ENCODE measurements at places on chromosomes 4 and X. TPM values are rescaled to one million over a fixed set of nuclear protein-coding genes. Genes with fewer than 3 reads are reported as not detected.

Gene SLC26A1
- 0.49 TPM for total RNA-seq

DNA sequence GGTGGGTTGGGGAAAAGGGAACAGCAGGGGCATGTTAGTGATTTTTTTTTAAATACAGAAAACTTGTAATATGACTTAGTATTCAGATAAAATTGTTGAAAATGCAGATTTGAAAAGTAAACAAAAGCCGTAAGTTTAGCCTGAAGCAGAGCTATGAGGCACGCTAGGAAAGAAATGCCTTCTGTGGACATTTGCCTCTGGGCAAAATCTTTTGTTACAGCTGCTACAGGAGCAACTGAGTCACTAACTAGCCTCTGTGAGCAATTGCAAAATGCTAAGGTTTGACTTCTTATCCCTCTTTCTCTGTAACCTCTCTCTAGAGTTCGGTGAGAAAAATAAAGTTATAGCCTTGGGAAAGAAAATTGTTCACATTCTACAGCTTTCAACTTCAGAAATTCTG, 350.0 kb downstream of the SLC7A11 start:
- no peak for DNase-seq
- no peak overlapping the region for H3K27ac ChIP-seq
- H3K36me3 ChIP-seq: no peaks in the 10 kb centered on the region
- H3K27me3 ChIP-seq: no peaks in the 10 kb centered on the region
- no peaks in the 10 kb centered on the region for H3K4me1 ChIP-seq

DNA sequence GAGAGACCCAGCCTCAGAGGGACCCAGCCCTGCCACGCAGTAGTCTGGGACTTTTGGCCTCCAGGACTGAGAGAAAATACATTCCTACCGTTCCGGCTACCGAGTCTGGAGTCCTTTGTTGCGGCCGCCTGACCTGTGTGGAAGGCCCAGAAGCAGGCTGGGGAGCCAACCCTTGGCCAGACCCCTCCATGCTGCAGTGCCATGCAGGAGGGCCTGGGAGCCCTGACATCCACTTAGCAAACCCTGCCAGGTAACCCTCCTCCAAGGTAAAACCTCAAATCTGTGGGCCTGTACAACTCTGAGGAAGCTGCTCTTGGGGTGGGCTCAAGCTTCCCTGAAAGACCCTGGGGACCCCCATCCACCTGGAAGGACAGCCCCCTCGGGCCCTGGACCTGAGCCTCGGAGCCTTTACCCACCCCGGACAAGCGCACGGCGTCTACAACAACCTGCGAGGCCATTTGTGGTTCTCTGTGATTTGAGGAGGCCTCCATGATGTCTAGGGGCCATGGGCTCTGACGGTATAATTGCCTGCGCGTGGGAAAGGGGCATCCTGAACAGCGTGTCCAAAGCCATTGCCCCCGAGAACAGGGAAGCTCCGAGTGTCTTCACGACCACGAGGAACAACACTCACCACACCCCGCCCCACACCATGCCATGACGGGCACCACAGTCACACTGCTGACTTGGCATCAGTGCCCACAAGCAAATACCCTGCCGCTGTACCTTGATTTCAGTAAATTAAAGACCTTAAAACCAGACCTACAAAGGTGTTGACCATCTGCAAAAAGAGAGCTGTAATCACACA, 58.7 kb downstream of the ZFYVE28 start:
- H3K4me3 ChIP-seq: no peak overlapping the region
- H3K27ac ChIP-seq: no peak overlapping the region
- H3K4me1 ChIP-seq: no peaks in the 10 kb centered on the region
- no peaks in the 10 kb centered on the region for H3K27me3 ChIP-seq
- no peak for DNase-seq

DNA sequence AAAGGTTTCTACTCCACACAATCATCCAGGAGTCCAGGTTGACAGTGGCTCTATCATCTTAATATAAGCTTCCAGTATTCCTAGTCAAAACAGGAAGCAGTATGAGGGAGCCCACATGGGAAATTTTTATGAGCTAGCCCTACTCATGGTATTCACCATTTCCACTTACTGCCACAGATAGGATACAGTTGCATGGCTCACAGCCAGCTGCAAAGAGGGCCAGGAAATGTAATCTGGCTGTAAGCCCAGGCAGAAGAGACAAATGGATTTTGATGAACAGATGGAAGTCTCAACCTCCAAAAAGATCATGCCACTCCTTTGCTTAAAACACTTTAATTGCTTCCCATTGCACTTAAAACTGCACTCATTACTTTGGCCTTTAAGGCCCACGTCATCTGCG, 150.6 kb downstream of the ADAMTS3 start:
- H3K4me3 ChIP-seq: no peak overlapping the region
- no peaks in the 10 kb centered on the region for H3K4me1 ChIP-seq
- no peak overlapping the region for H3K27ac ChIP-seq
- no peaks in the 10 kb centered on the region for H3K36me3 ChIP-seq

DNA sequence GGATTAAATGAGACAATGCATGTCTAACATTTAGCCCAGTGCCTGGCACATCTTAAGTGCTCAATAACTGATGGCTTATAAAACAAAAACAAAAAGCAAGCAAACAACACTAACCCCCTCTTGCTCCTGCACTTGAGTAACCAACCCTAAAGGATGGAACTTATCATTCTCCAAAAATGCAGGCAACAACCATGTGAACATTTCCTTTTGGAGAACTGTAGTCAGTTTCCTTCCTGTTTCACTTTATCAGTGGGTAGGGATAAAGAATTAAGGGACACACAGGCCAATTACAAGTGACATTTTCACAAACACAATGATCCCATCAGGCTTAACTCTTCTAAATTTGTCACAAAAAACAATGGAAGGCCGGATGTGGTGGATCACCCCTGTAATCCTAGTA, 30.4 kb downstream of the RPS3A start:
- no peak overlapping the region for H3K27ac ChIP-seq
- H3K4me1 ChIP-seq: no peaks in the 10 kb centered on the region
- H3K36me3 ChIP-seq: no peaks in the 10 kb centered on the region
- DNase-seq: no peak

Gene MAGEB16
- total RNA-seq: not detected

DNA sequence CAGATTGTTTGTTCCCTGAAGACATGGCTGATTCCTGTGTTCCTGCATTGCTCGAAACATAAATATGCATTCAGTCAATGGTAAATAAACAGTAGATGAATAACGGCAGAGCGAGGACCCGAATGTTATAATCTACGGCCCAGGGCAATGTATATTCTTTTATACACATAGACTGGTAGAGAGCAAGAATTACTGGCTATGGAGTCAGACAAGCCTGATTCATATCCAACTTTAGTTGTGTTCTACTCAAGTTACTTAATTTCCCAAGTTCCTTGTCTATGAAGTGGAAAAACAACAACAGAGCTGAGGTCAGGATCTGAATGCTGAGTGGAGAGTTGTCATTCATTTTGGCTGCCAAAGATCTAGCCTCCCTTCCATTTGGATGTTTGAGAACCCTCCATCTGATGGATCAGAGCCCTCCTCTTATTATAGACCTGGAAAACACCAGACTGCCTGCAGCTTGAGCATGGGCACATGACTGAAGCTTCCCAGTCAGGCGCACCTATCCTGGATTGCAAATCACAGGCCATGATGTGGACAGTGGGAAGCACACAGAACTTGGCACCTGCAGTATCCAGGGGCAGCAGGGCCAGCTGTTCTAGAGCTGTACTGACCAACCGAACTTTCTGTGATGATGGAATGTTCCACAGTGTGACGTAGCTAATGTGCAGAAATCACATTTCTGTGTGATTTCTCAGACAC, 80.1 kb downstream of the FAM184B start:
- no peaks in the 10 kb centered on the region for H3K36me3 ChIP-seq
- H3K27me3 ChIP-seq: peaks cover 11% of the 10 kb centered on the region
- no peaks in the 10 kb centered on the region for H3K4me1 ChIP-seq
- DNase-seq: no peak

Gene ADAMTS3
- total RNA-seq: not detected

Gene VCX
- total RNA-seq: not detected

Gene INTS12
- total RNA-seq: 22.4 TPM

DNA sequence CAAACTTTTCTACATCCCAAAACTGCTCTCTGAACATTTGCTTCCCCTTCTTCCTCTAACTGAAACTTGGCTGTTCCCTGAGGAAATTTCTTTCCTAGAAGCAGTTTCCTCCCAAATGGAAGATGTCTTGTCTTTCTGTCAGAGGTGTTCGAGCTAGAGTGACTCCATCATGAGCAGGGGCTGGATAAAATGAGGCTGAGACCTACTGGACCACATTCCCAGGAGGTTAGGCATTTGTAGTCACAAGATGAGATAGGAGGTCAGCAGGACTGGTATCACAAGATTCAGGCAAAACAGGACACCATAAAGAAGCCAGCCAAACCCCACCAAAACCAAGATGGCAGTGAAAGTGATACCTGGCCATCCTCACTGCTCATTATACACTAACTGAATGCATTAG, 35.8 kb upstream of the PGRMC2 start:
- H3K27me3 ChIP-seq: no peaks in the 10 kb centered on the region
- H3K27ac ChIP-seq: no peak overlapping the region
- H3K4me3 ChIP-seq: no peak overlapping the region
- H3K36me3 ChIP-seq: no peaks in the 10 kb centered on the region

DNA sequence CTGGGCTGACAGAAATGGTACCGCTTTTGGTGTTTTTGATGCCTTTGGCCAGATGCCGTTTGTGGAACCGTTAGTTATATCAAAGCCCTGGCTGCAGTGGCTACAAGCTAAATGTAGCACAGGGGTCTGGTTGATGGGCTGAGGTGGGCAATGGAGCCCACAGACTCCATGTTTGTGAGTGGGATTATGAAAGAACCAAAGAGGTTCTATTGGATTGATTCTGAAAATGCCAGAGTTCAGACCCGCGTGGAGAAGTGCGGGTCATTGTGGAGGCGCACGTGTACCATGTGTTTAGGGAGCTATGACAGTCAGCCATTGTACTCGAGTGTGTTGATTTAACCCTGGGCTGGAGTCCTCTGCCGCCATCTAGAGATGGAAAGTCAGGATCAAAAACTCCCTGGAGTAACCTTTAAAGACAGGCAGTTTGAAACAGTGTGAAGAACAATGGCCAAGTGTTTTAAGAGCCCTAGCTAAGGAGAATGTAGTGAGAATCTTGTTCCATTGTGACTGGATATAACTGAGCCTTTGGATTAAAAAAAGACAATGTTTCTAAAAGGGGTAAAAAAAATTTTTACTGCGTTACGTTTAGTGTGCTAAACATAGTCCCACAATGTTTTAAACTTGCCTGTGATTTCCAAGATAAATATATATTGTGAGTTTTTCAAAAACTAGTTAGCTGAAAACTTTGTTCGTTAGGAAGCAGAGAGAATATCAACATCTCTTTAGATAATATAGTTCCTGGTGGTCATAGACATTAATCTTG, 12.7 kb downstream of the ART3 start:
- no peak overlapping the region for H3K4me3 ChIP-seq
- H3K36me3 ChIP-seq: no peaks in the 10 kb centered on the region
- DNase-seq: no peak

DNA sequence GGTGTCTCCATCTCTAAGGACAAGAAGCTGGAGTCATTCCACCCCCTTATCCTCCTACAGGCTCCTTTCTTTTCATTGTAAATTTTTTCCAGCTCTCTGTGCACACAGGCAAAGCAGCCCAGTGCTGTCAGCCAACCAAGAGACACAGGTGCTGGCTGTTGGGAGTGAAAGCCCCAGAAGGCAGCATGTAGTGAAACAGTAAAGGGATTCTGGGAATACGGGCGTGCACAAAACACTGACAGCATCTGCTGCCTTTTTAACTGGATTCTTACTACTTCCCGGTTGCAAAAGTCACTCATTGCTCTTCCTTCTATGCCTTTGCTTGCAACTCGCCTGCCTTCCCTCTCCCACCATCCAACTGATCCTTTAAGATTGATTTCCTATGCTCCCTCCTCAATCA, 208.6 kb upstream of the PRPS2 start:
- H3K4me1 ChIP-seq: no peaks in the 10 kb centered on the region
- no peaks in the 10 kb centered on the region for H3K27me3 ChIP-seq
- H3K4me3 ChIP-seq: no peak overlapping the region
- no peak for DNase-seq

DNA sequence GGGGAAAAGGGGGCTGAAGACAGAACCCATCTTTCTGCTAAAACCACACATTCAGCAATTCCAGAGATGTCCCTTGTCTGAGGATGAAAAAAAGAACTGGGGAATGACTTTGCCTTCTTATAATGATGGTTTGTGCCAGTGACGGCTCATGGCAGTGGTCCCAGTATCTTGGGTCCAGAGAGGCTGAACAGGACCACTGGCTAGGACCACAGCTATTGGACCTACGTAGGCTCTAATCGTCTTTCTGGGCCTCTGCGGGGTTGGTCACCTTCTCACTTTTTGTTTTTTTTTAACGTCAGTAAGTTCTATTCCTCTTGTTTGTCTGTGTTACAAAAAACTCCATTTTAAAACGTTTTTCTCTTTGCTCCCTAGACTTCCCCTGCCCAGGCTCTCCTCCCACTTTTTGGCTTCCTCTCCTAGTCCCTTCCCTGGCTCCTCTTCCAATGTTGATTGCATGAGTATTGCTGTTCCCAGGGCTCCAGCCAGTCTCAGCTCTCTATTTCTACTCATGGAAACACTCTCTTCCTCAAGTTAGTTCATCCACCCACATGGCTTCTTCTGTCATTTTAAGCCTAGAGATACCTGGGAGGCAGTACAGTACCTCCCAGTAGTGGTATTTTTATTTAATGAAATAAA, 52.6 kb upstream of the STX18 start:
- H3K27ac ChIP-seq: no peak overlapping the region
- no peak overlapping the region for H3K4me3 ChIP-seq
- DNase-seq: no peak
- H3K4me1 ChIP-seq: no peaks in the 10 kb centered on the region

DNA sequence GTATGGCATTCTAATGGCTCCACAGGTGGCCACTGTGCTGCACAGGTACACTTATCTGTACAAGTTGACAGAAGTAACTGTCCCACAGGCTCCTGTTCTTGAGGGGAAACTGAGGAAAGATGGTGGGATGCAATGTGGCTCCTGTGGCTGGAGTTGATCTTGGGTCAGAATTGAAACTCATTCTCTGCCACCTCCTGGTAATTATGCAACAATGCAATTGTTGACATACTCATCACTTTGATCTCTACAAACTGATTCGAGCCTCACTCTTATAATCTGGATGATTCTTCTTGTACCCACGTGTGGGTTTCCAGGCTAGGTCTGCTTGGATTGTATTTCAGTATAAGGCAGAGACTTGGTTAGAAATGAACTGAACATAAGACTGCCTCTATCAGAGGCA, 148.8 kb downstream of the CCNG2 start:
- H3K27ac ChIP-seq: no peak overlapping the region
- DNase-seq: no peak
- no peaks in the 10 kb centered on the region for H3K4me1 ChIP-seq
- H3K27me3 ChIP-seq: peaks cover 2% of the 10 kb centered on the region

Gene KCND1
- total RNA-seq: 3.3 TPM

DNA sequence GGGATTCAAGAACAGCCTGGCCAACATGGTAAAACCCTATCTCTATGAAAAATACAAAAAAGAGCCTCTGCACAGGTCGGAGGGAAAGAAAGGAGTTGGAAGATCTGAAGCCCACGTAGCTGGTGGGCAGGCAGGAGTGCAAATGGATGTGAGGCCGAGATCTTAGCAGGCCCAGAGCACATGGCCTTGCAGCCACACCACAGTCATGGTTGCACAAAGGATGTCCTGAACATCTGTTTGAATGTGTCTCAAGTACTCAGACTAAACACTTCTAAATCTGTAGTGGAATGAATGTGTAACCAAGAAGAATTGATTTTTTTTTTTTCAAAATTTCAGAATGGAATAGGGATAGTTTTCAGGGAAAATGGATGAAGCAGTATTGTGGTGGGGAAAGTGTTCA, 10.8 kb downstream of the CA5B start:
- peaks cover under 1% of the 10 kb centered on the region for H3K36me3 ChIP-seq
- no peak for DNase-seq
- H3K4me1 ChIP-seq: peaks cover 39% of the 10 kb centered on the region

All from activated T-helper 1 cell treated with anti-CD3 and anti-CD28 coated beads, Interleukin-12 subunit alpha, Interleukin-12 subunit beta, Interleukin-2, Interleukin-4 antibody, amounts not matched to agents 30 ng/mL and 10 ng/mL and 1 ng/mL, durations not matched to agents 14 hours and 24 hours and 36 hours (primary cell).